Heart right ventricle (tissue), 16 donors: ENCODE measurements at places on chromosomes 1 and 21. TPM values are rescaled to one million over a fixed set of nuclear protein-coding genes. Genes with fewer than 3 reads are reported as not detected.

- DNase-seq: no peak
These were observed 220.9 kb downstream of the ATG4C start for GRCh38 chr1:63004868-63005267.

DNA sequence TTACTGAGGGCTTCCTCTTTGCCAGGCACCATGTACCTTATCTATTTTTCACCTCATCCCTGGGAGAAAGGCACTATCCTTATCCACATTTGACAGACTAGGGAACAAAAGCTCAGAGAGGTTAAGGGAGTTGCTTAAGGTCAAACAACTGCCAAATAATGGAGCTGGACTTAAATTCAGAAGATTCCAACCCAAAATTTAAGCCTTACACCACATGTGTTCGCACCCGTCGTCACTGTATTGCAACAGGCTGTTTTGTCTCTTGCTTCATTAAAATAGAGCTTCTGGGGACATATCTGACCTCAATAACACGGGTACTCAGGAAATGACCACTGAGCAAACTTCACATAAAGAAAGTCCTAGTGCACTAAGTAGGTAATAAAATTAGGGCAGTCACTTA is 62.0 kb downstream of the TRABD2B start:
- DNase-seq: no peak

DNA sequence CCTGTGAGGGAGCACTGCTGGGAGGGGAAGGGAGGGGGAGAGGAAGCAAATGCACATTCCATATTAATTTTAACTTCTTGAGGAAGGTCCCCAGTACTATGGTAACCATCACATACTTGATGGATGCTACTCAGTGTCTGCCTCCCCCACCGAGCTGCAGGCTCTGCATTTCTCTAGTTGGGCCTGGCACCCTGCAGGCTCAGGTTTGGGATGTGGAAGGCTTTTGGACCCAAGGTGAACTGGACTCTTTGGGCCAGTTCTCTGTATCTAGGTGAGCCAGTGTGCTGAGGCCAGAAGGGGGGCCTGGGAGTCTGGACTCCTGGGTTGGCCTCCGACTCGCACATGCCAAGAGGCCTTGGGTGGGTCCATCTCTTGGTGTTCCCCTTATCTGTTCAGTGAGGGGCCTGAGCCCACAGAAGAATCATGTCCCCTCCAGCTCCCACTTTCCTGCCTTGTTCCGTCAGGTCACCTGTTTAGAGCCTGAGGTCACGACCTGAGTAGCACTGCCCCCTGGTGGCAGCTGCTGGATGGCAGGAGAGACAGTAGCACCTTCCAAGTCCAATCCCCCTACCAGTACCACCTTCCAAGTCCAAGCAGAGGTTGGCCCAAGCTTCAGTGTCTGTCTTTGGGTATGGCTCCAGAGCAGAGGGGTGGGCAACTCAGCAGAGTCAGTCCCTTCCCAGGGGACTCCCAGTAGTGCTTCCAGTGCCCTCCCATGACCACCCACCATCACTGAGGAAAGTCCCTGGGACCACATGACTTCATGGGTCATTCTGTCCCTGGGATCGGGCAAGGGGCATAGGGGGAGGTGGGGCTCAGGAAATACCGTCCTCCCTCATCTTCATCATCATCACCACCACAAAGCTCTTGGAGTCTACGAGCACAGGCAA is 241.8 kb downstream of the TRABD2B start:
- DNase-seq: no peak

The S100A5 gene
- total RNA-seq: not detected

The B4GALT2 gene
- total RNA-seq: 44.0 TPM

The SLC9C2 gene
- total RNA-seq: not detected

The SLAMF8 gene
- 0.92 TPM for total RNA-seq
